ENCODE measurements at places on chromosomes 2 and 18.

DNA sequence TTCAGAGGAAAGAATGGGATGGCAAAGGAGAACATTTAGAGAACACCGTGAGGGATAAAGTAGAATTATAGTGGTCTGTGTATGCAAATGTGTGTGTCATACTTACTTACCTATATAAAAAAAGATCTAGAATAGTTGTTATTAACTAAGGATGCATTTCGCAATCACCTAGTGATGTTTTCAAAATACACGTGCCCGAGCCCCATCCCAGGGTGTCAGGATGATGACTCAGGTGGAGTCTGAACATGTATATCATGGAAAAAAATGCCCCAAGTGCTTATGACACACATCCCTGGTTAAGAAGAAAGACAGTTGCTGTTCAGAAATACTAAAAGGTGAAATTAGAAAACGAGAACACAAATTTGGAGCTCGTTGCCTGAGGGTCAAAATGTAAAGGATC is 109.0 kb downstream of the CERS6 start:
- no peak for DNase-seq

- no peak for DNase-seq
Observed at GRCh38 chr2:9970200-9971044, 18.9 kb downstream of the GRHL1 start.

- DNase-seq, result no peak
Observed at GRCh38 chr2:120490091-120490798, 144.3 kb downstream of the INHBB start.

DNA sequence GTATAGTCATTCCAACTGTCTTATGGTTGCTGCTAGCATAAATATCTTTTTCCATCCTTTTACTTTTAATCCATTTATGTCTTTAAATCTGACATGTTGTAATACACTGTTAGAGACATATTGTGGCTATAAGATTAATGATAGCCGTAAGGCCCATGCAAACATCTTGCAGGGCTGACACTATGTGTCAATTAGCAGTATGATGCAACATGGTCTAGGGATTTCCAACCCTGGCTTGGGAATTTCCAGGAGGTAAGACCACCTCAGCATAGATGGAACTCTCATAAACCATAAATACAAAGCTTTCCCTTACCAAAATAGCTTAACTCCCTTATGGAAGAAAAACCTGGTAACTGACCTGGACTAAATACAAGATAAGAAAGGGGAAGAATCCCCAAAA is 16.5 kb downstream of the SCLY start:
- no peak for DNase-seq

DNA sequence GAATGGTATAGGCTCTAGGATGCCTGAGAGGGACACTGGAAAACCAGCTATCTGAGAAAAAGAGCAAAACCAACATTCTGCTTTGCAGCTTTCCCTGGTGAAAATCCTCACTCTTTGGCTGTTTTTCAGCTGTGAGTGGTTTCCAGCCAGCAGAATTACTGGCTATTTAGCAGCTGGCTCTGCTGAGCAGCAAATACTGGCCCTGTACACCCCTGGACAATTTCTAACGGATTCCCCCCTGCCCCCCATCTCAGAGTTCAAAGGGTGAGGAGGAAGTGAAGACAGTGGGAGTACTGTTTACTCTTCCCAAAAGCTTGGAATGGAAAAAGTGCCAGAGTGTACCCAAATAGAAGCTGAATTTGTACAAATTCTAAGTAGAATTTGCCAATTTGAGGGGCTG is 26.1 kb upstream of the IMP4 start:
- no peak for DNase-seq

DNA sequence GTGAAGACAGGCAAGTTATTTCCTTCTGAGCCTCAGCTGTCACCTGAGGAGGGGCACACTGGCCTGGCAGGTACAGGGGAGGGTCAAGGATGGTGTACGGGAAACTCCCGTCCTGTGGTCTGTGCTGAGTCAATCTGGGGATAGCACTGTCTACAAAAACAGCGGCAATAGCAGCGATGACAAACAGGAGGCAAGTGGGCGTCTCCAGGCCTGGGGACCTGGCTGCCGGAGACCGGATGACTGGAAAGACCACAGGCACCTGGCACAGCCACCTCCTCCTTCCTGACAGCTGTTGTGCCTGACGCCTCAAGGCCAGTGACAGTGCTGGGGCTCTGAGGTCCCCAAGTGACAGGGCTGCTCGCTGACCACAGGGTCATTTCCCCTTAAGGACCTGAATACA is 202.1 kb upstream of the HS6ST1 start:
- no peak for DNase-seq

DNA sequence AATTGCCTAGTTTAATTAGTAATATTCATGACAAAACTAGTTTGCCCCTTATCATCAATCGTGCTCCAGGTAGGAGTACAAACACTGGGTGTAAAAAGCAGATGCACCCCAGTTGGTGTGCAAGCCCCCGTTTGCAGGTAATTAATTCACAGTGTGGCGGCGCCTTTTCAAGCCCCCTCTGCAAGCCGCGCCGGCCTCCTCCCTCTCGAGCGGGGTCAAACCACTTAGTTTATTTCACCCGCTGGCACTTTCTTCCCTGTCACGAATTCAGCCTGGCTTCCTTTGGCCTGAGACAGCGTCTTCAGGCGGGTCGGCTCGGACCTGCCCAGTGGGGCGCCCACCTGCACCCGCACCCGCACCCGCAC is 64.7 kb upstream of the MAPRE2 start:
- DNase-seq, result no peak

GRCh38 chr2:30665761-30666265 is 141.4 kb downstream of the CAPN13 start:
- no peak for DNase-seq

Measured in stimulated activated CD4-positive, alpha-beta T cell treated with anti-CD3 and anti-CD28 coated beads, Interleukin-1b, Interleukin-23, amount 100 ng/mL, for 1 hour (primary cell).